ENCODE measurements at places on chromosomes 12 and 14.

GRCh38 chr12:107570721-107571120, 114.9 kb upstream of the PWP1 start:
- peak; percentile 18 for DNase-seq

DNA sequence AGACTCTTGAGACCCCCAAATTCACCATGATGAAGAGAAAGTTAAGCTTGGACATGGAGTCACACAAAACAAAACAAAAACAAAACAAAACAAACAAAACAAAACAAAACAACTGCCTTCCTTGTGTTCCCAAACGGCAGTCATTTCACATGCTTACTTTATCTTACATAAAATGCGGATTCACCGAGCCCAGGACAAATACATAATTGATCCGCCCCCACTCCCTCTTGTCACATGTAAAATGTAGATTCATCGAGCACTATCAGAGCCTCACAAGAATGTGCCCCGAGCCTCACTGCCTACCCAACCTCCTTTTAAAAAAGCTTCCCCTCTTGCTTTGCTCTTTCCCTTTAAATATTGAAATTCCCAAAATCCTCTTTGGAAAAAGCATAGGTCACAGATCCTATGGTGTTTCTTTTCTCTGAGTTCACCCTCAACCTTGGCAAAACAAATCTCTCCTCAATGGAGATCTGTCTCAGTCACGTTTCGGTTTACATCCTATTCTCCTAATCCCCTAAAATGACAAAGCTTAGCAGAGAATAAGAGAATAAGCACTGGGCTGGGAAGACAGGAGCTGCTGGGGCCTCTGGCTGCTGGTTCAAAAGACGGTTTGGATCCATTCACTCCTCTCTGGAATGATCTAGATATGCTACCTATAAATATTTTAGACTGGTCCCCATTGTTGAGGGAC, 83.7 kb downstream of the NINJ2 start:
- no peak for DNase-seq

GRCh38 chr12:3803865-3804472, 51.1 kb upstream of the CRACR2A start:
- peak; percentile 53 for DNase-seq

- no peak for DNase-seq
These were observed at the start of gene KIF5A for GRCh38 chr12:57549909-57550640. KIF5A (plus strand) TSS chr12:57550044; CDS start chr12:57550272, 228 bp downstream.

DNA sequence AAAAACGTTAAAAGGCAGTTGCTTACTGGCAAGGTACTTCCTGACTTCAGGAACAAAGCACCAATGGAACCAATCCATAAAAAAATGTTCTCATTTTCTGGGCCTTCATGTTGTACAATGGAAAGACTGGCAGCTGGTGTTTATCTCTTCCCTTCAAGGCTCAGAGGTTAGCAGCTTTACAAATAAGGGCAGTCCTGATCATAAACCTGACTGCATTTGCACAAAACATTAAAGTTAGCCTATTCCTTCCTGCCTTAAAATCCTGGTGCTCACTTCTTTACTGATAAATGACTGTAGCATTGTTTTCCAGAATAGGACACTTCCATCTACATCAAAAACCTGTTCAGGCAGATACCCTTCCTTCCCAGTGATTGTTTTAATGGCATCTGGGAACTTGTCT, 19.2 kb downstream of the IL26 start:
- no peak for DNase-seq

DNA sequence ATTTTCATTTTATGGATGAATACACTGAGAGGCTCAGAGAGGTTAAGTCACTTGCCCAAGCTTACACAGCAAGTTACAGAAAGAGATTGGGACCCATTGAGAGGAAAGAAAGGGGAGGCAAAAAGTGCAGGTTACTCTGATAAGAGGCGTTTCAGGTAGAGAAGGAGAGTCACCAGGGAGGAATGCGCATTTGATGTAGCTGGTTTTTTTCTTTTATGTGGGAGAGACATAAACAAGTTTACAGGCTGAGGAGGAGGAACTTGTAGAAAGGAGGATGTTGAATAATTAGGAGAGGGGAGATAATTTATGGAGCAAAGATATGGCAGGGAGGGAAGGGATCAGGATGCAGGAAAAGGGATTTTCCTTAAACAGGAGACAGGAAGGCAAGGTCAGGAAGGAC, 297.0 kb downstream of the PCNX1 start:
- DNase-seq: no peak

- DNase-seq: no peak
These were observed 33.9 kb upstream of the LTBP2 start for GRCh38 chr14:74645756-74646470.

- DNase-seq: no peak
These were observed 27.3 kb upstream of the HELB start for GRCh38 chr12:66275040-66275439.

DNA sequence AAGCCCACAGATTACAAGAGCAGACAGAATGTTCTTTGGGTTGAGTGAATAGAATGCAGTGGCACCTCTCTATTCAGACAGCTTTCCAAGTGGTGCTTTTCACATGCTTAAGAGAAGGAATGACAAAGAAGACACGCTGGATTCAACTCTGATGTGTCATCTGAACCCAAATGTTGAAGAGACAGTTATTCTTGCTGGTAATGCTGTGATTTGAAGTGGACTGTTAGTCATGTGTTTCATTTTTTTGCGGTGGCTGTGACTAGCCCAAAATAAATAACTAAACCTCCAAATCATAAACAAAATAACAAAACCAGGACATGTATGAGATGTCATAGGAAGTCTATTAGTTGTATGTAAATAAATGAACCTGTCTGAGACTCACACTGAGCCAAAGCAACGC, 391.8 kb upstream of the PRICKLE1 start:
- DNase-seq: no peak

DNA sequence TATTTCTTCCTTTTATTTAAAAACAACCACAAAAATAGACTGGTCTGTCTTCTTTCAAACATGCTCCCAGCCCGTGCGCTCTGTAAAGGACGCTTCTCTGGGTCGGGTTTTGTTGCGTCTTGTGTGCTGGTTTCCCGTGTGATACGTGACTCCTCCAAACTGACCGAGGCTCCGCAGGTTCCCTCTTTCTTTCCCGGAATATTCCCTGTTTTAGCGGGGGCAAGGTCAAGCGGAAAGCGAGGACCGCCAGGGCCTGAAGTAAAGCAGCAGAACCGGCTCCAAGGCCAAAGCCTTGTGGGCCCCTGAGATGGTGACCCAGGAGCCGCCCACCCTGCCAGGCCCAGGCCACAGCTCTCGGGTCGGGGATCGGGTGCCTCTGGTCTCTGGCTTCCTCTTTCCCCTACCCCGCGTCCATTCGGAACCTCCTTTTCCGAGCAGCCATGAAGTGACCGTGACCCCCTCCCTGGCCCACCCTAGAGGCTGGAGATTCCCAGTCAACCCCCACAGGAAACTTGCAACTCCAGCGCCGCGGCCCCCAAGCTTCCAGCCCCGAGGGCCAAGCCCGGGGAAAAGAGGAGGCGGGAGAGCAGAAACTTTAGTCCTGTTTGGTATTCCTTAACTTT, 885 bp upstream of the HOXC10 start:
- DNase-seq: no peak

DNA sequence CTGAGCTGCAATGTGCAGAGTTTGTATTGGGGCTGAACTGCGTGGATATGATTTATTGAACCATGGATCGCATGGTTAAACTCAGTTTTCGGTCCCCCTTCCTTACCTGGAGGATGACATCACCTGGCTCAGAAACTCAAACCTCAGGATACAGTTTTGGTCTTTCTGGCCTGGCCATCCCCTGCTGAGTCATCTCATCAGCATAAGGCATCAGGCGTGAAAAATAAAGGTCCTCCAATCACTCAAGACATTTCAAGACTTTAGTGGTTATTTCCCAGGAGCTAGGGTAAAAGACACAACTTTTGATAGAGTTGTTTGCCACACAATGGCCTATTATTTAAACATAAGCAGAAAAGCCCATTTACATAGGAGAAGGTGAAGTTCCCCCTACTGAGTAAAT, 631.1 kb upstream of the TMEM132C start:
- DNase-seq: no peak

- no peak for DNase-seq
These were observed 165.4 kb upstream of the PWP1 start for GRCh38 chr12:107519906-107520859.

- no peak for DNase-seq
These were observed 1.2 kb upstream of the NEK9 start for GRCh38 chr14:75127903-75128595.

GRCh38 chr12:22313286-22313962, 21.1 kb downstream of the ST8SIA1 start:
- no peak for DNase-seq

GRCh38 chr14:36619131-36619530, 36.7 kb upstream of the NKX2-8 start:
- DNase-seq: no peak

DNA sequence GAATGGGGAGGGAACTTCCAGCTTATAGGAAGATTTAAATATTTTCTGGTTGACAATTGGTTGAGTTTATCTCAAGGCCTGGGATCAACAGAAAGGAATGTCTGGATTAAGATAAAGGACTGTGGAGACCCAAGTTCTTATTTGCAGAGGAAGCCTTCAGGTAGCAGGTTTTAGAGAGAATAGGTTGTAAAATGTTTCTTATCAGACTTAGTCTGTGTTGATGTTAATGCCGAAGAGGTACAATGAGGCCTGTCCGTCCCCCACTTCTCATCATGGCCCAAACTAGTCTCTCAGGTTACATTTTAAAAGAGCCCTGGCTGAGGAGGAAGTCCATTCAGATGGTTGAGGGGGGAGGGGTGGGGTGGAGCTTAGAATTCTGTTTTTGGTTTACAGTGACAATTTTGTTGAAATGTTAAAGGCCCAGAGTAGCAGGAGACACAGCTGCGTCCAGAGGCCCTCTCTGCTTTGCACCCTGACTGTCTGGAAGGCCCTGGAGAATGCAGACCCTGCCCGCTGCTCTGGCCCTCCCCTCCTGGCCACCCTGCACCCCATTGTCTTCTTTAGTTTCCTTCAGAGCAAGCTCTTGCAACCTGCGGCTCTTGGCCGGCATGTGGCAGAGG, 672.5 kb upstream of the TMEM132C start:
- no peak for DNase-seq

GRCh38 chr12:52006726-52007157, at the start of gene TAMALIN:
TAMALIN (plus strand) TSS chr12:52006946; CDS start chr12:52007020, 74 bp downstream.
- DNase-seq: no peak

GRCh38 chr12:113347892-113348291, 10.5 kb upstream of the PLBD2 start:
- DNase-seq: no peak

GRCh38 chr12:10186299-10186698, 7.5 kb downstream of the TMEM52B start:
- no peak for DNase-seq

DNA sequence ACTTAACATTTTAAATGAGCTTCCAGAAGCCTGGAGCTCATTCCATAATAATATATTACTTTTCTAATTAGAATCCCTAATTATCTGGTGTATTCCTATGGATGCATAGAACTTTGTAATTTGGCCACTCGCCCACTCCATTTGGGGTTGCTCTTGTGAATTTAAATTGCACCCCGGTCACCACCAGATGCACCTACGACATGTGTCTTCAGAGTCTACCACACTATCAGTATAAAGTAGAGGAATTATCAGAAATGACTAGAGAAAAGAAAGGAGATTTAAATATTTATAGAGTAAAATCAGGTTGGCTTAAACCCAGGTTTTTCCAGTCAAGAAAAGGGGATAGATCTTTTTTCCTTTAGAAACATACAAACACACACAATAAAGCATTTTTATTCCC, 145.8 kb upstream of the DCN start:
- no peak for DNase-seq

GRCh38 chr14:22143363-22143762, 445.7 kb downstream of the DAD1 start:
- no peak for DNase-seq

- DNase-seq: no peak
These were observed 988 bp upstream of the TMEM263 start for GRCh38 chr12:106954462-106955376.

- DNase-seq: no peak
These were observed 24.0 kb upstream of the GNG2 start for GRCh38 chr14:51836417-51836816.

DNA sequence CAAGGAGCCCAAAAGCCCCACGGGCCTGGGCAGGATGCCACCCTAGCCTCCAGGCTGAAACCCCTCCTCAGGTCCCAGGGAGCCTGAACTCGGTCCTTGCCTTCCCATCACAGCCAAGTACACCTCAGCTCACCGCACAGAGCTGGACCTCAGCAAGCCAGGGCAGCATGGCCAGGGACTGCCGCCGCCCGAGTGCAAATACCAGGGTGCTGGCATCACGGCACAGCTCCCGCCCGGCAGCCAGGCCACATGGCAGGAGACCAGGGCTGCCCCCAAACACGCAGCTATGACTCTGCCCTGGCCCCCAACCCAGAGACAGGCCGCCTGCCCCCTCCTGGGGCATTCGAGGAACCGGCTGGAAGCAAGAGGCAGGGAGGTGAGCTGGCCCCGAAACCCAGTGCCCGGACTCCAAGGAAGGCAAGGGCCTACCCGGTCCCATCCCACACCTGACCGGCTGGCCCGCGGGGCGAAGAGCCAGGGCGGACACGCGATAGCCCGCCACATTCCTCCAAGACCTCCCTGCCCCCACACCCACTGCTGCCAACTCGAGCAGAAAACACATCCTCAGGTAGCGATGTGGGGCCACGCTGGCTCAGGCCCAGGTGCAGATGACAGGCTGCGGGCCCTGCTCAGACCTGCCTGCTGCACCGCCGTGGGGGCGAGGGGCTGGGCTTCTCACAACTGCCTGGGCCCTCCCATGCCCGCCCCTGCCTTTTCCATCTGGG, 2.7 kb downstream of the JAG2 start:
- no peak for DNase-seq

DNA sequence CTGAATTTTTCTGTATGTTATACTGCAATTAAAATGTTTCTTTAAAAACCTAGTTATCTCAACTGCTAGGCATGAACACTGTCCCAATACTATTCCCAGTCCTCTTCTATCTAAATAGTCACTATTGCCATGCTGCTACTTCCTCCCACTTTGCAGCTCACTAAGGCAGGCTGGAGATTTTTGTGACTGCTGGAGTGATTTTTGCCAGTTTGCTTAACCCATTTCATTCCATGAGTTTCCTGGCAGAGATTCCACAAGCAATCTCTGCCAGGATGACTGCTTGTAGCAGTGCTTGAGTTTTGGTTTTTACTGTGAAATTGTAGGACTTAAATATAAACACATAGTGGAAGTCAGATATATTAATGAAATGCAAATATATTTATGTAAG, 80.8 kb downstream of the BHLHE41 start:
- peak; percentile 37 for DNase-seq

DNA sequence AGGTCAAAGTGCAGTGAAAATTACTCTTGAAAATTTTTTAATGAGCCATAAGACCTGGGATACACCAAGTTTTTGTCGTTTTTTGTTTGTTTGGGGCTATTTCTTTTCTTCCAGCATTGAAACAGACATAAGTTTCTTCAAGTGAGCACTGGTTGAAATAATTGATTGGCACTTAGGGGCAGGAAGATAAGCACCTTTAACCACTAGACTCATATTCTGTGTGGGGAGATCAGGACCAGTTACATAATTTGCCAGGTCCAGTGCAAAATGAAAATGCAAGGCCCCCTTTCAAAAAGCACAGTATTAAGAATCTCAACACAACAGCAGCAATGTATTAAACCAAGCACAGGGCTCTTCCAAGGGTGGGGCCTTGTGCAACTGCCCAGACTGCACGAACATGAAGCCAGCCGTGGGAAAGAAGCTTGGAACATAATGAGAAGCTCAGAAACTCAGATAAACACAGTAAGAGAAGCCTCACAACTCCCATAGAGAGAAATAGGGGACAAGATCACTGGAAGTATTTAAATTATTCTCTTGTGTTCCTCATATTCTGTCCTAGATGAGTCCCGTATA, 3.2 kb upstream of the TCP11L2 start:
- DNase-seq: no peak

- DNase-seq: no peak
These were observed 145.2 kb downstream of the PRIMA1 start for GRCh38 chr14:93643127-93643526.

GRCh38 chr14:99768381-99768780, 24.8 kb upstream of the EML1 start:
- no peak for DNase-seq

All from astrocyte of the cerebellum (primary cell).